Stimulated activated effector memory CD8-positive, alpha-beta T cell treated with anti-CD3 and anti-CD28 coated beads, Interleukin-12 subunit alpha, Interleukin-12 subunit beta, amount 100 ng/mL, for 72 hours (primary cell): ENCODE measurements at places on chromosomes 2 and 18.

GRCh38 chr2:160892204-160892603 lies 268.0 kb upstream of the TANK start:
- no peak for DNase-seq

DNA sequence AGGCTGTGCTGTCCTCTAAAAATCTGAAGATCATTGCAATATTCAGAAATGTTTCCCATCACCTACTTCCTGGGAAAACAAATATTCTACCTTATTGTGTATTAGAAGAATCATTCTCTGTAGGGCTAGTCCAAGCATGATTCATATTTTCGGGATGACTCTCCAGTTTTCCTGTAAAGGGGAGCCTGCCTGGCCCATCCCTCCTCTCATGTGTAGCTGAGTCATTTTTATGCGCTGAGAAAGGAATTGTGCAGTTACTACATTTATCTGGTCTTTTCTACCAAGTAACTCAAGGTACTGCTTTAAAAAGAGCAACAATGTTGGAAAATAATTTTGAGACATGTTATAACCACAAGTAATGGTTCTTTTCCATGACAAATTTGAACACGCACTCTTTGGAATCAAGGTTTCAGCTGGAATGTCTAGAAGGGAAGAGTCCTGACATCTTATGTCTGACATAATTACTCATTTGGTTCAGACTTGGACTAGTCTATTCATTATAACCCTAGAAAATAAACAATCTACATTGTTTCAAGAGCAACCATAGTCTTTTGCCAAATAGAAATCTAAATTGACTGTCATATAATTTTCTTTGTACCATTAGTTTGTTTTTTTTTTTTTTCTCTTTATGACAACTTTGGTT lies 6.6 kb downstream of the DSG3 start:
- DNase-seq, result no peak

DNA sequence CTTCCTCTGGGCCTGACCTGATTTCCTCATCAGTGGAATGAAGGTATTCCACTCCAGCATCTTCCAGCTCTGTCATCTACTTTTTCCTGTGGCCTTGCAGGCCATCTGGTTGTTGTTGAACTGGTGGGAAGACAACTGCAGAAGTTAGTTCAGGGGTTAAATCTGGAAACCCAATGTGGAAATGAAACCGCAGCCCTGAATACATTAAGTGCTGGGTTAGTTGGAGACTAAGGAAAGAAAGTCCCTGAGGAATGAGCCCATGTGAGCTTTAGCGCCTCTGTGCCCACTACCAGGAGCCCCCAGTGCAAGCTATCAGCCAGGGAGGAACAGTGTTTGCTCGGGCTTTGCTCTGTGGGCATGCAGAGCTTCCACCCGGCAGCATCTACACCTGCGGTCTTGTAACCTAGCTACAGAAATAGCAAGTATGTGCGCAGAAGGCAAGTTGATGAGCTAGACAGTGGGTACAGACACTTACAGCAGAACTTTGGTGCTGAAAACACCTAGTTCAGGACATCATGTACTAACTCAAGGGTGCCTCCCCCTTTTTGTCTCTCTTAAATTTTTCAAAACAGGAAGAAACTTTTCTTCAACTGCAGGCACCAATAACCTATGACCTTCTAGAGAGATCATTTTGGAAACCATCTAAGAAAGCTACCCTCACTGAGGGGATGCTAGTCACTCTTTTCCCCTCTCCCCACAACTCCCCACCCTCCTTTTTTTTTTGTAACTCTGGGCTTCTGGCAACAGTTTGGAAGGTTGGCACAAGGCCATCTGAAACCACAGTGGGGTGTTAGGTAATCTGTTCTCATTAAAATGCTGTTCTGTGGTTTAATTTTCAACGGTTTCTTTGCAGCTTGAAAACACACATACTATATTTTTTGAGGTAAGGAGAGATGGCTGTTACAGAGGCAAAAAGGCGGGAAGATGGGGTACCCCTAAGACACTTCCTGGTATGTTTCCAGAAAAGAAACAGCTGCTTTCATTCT lies 18.3 kb upstream of the CXCR4 start:
- no peak for DNase-seq

DNA sequence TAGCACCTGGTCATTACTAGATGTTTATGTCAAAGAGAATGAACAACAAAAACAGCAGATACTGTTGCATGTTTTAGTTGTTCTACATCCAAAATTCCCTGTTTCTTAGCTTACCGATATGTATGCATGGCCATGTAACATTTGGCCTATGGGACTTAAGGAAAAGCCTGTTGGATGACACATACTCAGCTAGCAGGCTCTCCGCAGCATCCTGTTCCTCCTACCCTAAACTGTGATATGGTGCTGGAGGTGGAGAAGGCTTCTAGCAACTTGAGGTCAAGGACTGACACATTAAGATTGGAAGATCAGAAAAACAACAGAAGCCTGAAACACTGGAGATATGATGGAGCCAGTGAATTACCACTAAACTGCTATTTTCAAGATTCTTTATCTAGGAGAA lies 537.8 kb downstream of the LRRTM4 start:
- DNase-seq, result no peak

- DNase-seq, result no peak
Measured at GRCh38 chr2:168188002-168188401, 59.4 kb downstream of the STK39 start.

- no peak for DNase-seq
Measured at GRCh38 chr18:22099925-22100324, 69.5 kb upstream of the GATA6 start.

GRCh38 chr2:79387431-79387830 lies 125.4 kb upstream of the CTNNA2 start:
- DNase-seq, result no peak

GRCh38 chr2:207163053-207163755 lies 2.5 kb downstream of the KLF7 start:
- DNase-seq, result no peak

DNA sequence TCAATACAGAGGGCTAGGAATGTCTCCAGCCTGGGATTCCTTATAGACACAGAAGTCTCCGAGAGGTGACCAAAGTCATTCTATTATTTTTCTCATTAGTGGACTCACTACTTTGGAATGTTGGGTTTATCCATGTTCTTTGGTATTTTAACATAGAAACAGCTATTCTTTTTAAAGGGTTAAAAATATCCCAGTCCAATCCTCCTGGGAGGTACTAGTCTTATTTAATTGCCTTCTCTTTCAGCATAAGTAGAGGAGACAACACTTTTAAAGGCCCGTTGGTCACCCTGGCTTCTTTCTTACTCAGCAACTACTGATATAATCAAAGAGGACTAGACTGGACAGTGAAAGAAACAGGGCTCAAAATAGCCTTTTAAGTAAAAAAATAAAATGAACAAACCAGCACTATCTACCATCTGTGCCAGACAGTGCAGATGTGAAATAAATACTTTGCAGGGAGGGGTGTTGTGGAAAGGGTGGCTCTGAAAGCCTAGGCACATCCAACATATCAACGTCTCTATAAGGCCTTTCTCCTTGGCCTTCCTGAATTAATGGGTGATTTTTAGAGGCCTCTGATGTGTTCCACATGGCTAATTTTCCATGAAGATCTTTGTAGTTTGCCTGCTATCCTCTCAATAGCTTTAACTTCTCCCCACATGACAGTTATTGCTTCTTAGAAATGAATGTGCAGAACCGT lies 334.4 kb upstream of the THUMPD2 start:
- DNase-seq, result no peak

DNA sequence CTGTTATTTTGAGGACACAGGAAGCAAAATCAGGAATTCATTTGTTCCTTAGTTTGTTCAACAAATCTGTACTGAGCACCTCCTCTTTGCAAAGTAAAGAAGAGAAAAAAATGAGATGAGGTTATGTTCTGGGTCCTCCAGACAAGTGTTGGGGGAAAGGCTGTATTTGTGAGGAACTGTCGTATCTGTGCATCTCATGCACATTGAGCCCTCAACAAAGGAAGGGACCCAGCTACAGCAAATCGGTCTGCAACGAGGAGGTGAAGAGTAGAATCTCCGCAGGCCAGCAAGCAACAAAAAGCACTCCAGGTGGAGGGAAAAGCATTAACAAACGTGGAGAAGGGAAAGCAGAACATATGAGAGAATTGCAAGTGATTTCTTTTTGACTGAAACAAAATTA lies 143.0 kb upstream of the CYP1B1 start:
- DNase-seq, result no peak

GRCh38 chr18:25805323-25805722 lies 285.1 kb downstream of the SS18 start:
- no peak for DNase-seq

- no peak for DNase-seq
Measured at GRCh38 chr2:127086990-127087790, 19.8 kb downstream of the BIN1 start.

DNA sequence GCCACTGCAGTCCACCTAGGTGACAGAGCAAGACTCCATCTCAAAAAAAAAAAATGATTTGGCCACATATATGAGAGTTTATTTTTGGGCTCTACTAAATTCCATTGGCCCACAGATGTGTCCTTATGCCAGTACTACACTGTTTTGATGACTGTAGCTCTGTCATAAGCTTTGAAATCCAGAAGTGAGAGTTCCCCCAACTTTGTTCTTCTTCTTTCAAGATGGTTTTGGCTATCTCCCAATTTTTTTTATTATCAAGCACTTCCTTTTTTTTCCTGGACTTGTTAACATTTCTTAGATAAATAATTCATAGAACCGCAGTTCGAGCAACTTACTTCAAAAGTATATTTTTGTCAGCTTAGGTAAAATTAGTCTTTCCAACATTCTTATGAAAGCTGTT lies 96.9 kb downstream of the TSHZ1 start:
- DNase-seq, result no peak

GRCh38 chr2:36415381-36416022 lies 59.9 kb downstream of the CRIM1 start:
- DNase-seq, result no peak

- no peak for DNase-seq
Measured at GRCh38 chr2:238498188-238498587, 71.5 kb downstream of the ASB1 start.

DNA sequence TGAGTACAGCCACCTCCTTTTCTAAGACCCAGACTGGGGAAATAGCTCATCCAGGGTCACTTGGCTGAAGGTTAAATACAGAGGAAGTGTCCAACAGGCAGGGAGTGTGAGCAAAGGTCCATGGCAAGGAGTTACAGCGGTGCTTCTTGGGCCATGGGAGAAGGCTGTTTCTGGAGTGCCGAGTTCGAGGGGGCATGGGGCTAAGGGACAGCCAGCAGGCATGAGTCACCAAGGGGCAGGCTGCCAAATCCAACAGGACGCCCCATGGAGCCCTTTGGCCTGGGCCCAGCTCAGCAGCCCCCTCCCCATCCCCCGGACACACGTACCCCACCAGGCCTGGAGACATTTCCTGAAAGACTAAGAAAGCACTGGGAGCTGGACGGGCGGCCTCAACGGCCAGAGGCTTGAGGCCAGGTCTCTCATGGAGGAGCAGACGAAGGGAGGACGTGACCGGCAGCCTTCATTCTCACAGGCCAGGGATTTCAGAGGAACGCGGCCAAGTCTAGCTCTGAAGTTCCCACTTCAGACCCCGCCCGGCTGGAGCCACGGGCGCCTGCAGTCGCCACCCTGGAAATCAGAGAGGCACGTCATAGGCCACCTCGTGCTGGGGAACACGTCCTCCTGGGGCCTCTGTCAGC lies 160.4 kb downstream of the SMAD7 start:
- DNase-seq, result no peak

DNA sequence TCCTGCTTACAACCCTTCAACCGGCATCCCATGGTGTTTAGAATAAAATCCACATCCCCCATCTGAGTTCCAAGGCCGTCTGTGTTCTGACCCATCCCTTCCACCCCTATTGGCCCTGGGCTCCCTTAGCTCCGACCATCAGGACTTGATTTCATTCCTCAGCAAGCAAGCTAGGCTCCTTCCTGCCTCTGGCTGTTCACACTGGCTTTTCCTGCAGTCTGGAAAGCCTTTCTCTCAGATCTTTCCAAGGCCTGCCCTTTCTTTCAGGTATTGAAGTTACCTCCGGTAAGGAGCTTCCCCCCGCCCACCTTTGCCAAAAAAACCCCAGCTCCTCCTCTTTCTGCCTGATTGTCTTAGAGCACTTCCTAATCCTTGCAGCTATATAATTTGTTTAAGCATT lies 86.8 kb downstream of the CLIP4 start:
- DNase-seq, result no peak

- DNase-seq, result no peak
Measured at GRCh38 chr2:145399131-145399530, 879.2 kb upstream of the ZEB2 start.

- DNase-seq, result no peak
Measured at GRCh38 chr2:81645745-81646301, 1341.3 kb upstream of the LRRTM1 start.

GRCh38 chr2:31089645-31090044 lies 48.6 kb downstream of the GALNT14 start:
- DNase-seq, result no peak

DNA sequence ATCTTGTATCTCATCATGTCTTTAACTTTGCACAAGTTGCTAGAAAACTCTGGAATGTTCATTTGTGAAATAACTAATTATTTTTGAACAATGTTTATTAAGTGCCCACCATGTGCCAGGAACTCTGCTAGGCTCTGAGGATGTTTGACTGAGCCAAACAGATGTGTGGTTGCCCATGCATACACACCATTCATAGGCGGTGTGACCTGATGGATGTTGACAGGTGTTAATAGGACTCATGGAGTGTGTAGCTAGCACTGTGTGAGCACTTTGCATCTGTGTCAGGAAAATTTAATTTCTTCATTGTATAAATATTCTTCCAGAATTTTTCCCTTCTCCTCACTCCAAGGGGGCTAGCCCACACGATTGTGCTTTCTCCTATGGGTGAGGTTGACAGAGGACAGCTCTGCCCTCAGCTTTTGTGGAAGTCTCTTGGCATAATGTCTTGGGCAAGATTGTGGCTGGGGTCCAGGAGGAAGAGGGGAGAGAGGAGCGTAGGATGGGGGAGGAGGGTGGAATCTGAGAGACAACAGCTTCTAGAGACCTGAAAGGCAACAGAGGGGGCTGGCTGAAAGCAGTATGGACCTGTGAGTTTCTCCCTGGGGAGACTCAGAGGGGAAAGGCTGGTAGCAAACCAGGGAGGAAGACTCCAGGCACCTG lies 214.6 kb upstream of the CXCR4 start:
- no peak for DNase-seq

DNA sequence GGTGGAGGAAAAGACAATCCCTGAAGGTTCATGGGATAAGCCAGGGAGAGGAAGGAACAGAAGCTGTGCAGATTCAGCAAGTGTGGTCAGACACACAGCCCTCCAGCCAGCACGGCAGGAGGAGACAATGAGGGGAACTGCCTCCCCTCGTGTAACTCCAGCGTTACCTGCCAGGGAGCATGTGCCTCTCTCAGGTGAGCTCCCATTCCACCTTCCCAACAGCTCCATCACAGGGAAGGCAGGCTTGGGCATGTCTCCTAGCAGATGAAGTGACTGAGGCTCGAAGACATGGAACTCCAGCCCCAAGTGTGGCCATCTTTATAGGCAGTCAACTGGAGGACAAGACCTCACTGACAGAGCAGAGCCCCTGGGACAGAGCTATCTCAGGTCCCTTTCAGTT lies 47.4 kb downstream of the ZBTB7C start:
- no peak for DNase-seq

GRCh38 chr18:63676526-63677323 lies 15.0 kb upstream of the SERPINB3 start:
- DNase-seq, result no peak

GRCh38 chr2:202871300-202872141 lies at the start of gene ICA1L:
Gene ICA1L (minus strand): TSS chr2:202871766. CDS start chr2:202829009, 42,757 bp downstream.
- DNase-seq, result peak; percentile 83
